Suppressor macrophage treated with lipopolysaccharide for 4 hours (primary cell): ENCODE measurements at places on chromosomes 7 and 10.

DNA sequence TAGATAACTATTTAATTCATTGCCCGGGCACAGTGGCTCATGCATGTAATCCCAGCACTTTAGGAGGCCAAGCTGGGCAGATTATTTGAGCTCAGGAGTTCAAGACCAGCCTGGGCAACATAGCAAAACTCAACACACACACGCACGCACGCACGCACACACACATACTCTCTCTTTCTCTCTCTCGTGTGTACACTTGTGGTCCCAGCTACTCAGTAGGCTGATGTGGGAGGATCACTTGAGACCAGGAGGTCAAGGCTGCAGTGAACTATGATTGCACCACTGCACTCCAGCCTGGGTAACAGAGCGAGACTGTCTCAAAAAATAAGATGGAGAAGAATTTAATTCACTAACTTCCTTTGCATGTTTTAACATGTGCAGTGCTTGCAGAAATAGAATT, 38.1 kb downstream of the PTPN12 start:
- DNase-seq = no peak

DNA sequence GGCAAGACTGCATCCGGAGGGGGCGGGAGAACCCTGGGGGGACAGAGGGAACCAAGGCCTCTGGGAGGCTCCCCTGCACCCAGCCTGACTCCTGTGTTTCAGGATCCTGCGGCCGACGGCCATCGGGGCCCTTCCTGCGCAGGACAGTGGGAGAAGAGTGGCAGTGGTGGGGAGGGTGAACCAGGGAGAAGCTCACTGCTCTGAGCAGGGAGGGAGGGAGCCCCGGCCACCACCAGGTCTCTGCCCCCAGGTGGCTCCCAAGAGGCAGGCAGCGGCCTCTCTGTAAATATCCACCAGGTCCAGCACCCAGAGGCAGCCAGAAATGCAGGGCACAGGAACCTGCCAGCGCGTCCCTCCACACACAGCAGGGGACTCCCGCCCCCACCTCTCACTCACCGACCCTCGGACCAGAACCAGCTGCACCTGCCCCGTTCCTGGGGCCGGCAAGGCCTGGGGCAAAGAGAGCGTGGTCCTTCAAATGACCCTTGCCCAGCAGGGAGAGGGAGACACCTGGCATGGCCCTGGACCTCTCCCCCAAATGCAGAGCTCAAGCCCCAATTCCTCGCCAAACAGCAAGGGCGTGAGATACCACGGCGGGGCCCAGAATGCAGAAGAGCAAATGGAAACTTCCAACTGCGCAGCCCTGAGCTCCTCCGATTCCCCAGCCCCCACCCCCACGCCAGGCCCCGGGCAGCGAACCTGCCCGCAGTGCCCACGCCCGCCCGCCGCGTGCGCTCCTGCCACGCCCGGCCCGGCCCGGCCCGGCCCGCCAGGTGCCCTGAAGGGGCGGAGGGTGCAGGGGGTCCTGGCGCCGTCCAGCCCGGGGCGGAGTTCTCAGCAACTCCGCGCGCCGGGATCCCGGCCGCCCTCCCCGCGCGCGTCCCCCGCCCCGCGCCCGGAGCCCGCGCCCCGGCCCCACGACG, 805 bp downstream of the RASGEF1A start:
- no peak for DNase-seq

DNA sequence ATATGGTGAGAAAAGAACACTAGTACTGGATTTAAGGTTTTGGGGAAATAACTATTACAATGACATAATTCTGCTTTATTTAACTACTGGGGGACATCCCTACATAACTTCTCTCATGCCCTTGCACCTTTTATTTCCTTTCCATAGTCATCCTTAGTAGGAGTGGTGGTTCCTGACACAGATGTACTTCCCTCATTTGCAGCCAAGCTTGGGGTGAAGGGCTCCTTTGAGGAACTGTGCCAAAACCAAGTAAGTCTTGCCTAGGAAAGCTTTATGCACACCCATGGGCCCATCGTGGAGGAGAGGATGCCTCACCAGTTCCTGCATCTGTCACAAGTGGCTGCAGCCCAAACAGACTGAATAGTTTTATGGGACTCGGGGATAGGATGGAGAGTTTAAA, 20.6 kb downstream of the ZDHHC6 start:
- peak; percentile 16 for DNase-seq

- DNase-seq = no peak
Observed at GRCh38 chr7:33500703-33501701, 371.6 kb downstream of the BBS9 start.

GRCh38 chr7:64884913-64885370, 18.1 kb upstream of the ZNF273 start:
- no peak for DNase-seq

- peak; percentile 58 for DNase-seq
Observed at GRCh38 chr7:116075351-116076145, 45.0 kb upstream of the TFEC start.

DNA sequence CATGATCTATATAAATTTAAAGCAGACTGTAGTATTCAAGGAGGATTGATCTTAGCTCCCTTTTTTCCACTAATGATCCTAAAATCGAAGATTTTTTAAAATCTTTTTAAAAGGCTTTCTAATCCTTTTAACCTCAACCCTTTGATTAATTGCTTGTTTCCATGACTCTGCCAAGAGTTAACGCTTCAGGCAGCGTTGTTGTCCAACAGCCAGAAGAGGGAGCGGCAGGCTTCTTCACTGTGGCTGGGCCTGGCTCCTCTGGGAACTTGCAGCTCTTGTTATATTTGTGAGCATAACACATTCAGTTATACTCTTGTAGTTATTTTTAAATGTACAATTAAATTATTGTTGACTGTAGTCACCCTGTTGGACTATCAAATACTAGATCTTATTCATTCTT, 26.3 kb downstream of the CRCP start:
- no peak for DNase-seq

GRCh38 chr7:104089612-104090011, 100.2 kb upstream of the RELN start:
- no peak for DNase-seq

DNA sequence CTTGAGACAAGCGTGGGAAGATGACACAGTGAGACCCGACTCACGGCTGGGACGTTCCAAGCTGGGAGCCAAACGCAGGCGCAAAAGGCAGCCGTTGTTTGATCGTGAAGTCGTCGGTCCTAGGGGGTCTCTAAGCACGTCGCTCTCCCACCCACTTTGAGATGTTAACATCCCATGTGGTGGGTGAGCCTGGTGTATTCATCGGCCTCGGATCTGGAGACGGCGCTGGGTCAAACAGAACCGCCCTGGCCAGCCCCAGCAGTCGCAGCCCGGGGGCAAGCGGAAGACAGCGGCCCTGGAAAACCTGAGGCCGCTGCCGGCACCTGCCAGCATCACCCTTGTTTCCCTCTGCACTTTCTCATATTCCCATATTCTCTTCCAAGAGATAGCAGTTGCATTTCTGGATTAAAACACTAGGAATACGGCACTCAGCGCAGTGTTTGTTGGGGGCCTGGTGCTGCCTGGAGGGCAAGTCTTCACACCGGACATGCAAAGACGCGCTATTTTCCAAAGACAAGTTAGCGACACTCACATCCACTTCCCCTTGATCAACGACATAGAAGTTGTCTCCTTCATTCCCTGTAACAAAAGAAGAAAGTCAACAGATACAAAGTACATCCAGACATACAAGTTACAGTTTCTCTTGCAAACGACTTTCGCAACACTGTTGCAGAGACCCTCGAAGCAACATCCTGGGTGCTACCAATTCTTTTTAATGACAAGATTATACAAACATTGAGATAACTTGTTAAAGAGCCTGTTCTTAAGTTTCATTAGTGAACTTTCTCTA, 86.2 kb upstream of the PDGFA start:
- no peak for DNase-seq

- DNase-seq = no peak
Observed at GRCh38 chr7:51645255-51645654, 328.6 kb upstream of the COBL start.

- DNase-seq = no peak
Observed at GRCh38 chr10:3980144-3980543, 195.1 kb upstream of the KLF6 start.

GRCh38 chr10:7872041-7872442, 53.7 kb downstream of the TAF3 start:
- DNase-seq = peak; percentile 45
